ENCODE measurements at places on chromosomes 2 and 18.

GRCh38 chr18:5251117-5251516 lies 44.4 kb downstream of the ZBTB14 start:
- DNase-seq = no peak

GRCh38 chr2:167544602-167545001 lies 656.3 kb downstream of the XIRP2 start:
- no peak for DNase-seq

GRCh38 chr2:1231466-1232063 lies 181.7 kb upstream of the TPO start:
- DNase-seq = no peak

GRCh38 chr2:237060534-237061312 lies 25.0 kb upstream of the COPS8 start:
- no peak for DNase-seq

DNA sequence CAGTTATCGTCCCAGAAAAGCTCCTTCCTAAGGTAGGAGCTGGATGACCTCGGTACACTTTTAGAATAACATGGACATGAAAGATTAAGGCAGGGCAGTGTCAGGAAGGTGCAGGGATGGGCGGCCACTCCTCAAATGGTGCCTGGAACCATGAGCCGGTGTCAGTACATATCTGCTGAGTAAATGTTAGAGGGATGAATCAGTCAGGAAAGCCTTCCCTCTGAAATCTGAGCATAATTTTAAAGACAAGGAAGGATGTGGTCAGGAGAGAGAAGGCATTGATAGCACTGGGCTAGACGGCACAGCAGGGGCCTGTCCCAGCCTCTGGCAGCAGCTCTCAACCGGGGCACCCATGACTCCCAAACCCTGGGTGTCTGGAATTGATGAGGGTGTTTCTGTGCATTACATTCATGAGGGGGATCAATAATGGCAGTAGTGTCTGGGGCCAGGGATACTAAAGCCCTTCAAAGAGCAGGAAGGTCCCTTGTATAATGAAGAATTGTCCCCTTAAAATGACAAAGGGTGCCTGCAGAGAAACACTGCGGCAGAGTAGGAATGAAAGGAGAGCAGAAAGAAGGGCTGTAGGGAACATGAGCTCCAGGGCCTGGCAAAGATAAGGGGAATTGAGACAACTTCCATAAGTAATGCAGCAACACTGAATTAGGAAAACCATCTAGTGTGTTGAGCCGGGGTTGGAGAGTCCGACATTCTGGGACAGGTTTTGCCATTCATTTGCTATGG lies 162.3 kb upstream of the REV1 start:
- no peak for DNase-seq
